Activated T-cell treated with anti-CD3 and anti-CD28 coated beads for 1 hour (primary cell): ENCODE measurements at places on chromosomes 3 and 15.

DNA sequence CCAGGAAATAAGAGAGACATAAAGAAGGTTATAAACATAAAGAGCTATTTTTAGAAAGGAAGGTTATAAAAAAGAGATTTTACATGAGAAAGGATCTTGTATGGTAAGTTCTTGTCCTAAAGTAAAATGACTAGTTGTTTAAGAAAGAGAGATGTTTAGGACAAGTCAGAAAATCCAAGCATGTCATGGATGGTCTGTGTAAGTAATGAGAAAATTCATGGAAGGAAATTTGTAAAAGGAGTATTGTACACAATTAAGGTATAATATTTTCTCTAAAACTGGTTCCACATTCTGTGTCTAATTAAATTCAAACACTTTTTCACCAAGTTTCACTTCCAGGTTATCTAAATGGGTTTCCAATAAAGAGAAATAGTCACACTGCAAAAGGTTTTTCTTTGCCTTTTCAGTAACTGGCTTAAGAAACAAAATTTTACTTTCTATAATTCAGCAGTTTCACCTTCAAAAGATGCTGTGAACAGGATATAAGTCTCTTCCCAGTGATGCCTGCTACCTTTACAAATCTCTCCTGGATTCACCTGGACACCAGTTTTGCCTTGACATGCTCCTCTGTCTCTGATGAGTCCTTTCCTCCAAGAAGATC lies 455.7 kb downstream of the ZIC1 start:
- no peak for DNase-seq

DNA sequence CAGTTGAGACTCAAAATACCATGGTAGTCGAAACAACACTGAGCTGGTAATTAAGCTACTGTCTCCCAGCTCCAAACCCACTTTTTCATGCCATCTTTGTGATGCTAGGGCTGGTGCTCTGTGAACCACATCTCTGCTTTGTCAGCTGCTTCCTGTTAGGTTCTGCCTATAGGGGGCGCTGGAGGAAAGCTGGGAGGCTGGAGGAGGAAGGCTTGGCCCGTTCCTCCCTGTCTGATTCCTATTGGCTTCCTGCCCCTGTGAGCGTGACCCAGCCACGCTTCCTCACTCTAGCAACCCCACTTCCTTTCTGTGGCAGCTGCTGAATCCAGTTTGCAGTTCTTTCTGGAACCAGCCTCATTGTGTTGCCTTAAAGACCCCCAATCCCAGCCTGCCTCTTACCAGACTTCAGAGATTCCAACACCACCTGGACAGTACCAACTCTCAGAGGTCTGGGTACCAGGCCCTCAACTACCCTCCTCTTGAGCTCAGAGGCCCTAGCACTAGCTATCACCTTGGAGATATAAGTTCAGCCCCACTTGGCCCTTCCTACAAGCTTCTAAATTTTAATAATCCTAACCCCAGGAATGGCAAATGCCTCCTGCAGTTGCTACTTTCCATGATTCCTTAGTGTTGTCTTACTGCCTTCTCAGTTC lies 120.9 kb downstream of the ERC2 start:
- no peak for DNase-seq

DNA sequence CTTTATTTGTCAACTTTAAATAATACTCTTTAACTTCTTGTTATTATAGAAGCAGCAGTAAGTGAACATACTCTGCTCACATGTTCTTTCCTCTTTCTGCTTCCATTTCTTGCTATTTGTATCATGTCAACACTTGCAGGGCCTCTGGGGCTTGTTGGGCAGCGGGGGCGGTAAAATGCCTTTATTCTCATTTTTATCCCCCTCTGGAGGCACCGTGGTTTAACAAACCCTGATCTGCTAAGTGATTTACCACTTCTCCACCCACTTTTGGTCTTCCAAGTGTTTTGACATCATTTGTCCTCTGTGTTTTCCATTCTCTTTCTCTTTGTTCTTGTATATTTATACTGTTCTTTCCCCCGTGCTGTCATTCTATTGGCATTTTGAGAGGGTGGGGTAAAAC lies 33.9 kb downstream of the SCN10A start:
- no peak for DNase-seq

- DNase-seq: no peak
These were observed 52.9 kb upstream of the ROBO2 start for GRCh38 chr3:76986876-76987474.

DNA sequence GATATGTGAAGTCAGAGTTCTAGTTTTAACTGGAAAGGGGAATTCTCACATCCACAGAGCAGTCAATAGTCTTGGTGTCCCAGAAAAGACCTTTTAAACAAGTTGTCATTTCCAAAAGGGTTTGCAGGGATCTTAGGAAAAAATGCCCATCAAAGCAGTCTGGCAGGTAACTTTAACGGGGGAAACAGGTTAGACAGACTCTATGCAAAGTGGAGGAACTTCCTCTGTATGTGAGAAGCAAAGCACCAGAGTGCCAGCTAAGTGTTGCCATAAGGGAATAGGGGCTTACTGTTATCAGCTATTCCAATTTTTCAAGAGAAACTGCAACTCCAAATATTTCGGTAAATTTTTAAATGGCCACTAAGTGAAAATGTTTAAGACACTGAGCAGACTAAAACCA lies 307.9 kb upstream of the MDFIC2 start:
- no peak for DNase-seq

GRCh38 chr3:104717828-104718196 lies 648.9 kb upstream of the ALCAM start:
- no peak for DNase-seq

GRCh38 chr3:27714692-27715453 lies 7.2 kb downstream of the EOMES start:
- no peak for DNase-seq

GRCh38 chr3:182238126-182238525 lies 526.4 kb downstream of the SOX2 start:
- no peak for DNase-seq

- no peak for DNase-seq
These were observed 63.5 kb downstream of the OTOL1 start for GRCh38 chr3:161560008-161560637.

DNA sequence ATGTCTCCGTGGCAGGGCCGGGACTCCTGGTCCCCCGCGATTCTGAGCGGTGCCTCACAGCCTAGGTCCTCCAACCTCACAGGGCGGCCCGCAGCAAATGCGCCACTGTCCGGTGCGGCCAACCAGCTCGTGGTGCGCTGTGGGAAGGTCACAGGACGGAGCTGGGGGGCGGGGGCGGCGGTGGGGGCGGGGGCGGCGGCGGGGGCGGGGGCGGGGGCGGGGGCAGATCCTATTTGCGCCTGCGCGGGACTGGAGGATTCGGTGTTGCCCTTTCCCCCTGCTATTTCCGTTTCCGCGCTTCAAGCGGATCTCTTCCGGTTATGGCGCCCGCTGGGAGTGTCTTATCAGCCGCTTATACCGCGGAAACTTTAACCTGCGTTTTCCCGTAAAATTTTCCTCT lies 106.7 kb upstream of the SNRPN start:
- DNase-seq: no peak

DNA sequence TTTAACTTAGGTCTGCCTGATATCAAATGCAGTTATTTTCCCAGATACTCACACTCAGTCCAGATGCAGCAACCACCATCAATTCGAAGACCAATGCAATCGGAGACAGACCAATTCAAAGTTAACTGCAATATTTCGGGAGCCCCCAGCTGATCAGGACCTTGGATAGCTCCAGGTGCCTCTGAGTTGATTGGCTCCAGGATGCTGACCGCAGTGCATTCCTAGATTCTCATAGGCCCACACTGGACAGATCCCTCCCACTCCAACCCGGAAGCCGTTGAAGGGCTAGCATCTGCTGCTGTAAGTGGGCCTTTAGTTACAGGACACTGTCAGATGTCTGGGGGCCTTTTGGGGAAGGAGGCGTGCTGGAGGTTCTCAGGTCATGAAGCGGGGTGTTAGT lies 89.5 kb upstream of the ATP2B2 start:
- peak; percentile 11 for DNase-seq

- no peak for DNase-seq
These were observed 406.2 kb downstream of the FOXP1 start for GRCh38 chr3:71177375-71177774.

DNA sequence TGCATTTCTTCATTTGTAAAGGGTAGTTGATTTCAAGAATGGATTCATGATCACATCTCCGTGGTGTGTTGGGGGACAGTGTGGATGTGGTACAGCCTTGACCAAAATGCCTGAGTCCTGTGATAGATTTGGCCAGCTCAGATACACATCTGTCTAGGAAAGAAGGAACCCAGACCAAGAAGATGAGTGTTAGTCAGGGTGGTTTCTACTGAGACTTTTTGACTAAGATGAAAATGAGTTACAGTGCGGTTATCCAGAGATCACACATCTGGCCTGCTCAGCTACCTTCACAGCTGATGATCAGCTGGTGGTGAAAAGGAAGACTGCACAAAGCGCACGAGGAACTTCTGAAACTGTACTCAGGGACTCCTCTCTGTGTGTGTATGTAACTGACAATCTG lies 68.0 kb downstream of the FNDC3B start:
- no peak for DNase-seq

- no peak for DNase-seq
These were observed 46.8 kb downstream of the ST6GAL1 start for GRCh38 chr3:186976837-186977750.

DNA sequence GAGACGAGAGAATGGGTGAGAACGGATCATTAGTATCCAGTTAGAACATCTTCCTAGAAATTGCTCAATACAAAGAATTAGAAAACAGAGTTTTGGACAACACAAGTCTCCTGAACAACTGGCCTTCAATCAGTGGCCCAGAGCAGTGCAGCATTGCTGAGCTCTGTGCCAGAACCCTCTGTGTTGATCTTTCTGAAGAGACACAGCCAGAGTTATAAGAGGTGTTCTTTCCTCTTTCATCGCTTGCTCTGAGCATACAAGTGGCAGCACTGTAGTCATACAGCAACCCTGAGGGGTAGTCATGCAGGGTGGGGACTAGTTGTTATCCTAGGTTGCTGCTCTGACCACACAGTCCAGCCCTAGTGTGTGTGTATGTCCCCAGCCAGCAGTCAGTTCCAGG lies 4.0 kb downstream of the KNSTRN start:
- no peak for DNase-seq

DNA sequence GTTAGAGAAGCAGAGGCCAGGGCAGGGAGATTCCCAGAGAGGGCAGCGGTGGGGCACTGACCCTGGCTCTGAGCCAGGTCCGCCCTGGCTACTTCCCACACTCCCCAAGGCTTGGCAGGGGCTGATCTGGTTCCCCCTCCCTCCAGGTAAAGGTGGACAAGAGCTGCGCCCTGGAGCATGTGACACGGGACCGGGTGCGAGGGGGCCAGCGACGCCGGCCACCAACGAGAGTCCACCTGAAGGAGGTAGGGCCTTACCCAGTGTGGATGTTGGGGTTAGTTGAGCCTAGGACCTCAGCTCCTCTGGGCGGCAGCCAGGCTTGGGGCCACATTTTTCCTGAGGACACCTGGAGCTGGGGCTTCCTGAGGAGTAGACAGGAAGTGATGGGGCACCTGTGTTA lies 19.6 kb downstream of the PLEKHO2 start:
- no peak for DNase-seq

GRCh38 chr3:35042210-35042991 lies 596.9 kb upstream of the ARPP21 start:
- DNase-seq: no peak

GRCh38 chr15:91821458-91821857 lies 32.0 kb upstream of the SLCO3A1 start:
- DNase-seq: no peak

DNA sequence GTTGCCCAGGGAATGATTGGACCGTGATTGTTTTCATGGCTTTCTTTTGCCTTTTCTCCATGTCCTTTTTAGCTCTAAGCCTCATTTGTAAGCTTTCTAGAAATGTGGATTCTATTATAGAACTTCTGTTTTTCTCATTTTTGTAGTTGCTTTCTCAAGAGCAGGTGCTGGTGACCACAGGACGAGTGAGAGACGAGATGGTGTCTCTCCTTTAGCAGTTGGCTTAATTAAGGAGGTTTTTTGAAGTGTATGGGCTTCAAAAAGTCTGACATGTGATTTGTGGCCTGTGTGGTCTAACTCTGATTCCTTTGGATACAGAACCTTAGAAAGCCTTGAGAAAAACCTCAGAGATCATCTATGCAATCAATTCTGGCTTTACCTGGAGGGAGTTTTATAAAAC lies 292.8 kb downstream of the LPP start:
- DNase-seq: no peak

GRCh38 chr3:45864760-45865519 lies 21.4 kb upstream of the CCR9 start:
- DNase-seq: no peak

- DNase-seq: no peak
These were observed 316.2 kb downstream of the IL5RA start for GRCh38 chr3:2793987-2794386.

DNA sequence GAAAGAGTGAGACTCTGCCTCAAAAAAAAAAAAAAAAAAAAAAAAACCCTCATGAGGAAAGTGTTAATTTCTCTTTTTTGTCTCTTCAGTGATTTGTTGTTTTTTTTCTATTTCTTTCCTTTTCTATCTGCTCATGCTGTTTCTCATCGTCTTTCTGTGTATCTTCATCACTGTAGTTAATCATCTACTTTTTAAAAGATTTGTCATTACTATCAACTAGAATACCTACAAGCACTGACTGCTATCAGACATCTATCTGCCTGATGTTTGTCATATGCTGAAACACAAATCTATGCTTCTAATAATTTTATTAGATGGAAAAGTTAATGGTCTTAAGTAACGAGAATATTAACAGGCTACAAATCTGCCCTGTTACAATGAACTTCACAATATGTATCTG lies 26.8 kb downstream of the CCDC14 start:
- no peak for DNase-seq

DNA sequence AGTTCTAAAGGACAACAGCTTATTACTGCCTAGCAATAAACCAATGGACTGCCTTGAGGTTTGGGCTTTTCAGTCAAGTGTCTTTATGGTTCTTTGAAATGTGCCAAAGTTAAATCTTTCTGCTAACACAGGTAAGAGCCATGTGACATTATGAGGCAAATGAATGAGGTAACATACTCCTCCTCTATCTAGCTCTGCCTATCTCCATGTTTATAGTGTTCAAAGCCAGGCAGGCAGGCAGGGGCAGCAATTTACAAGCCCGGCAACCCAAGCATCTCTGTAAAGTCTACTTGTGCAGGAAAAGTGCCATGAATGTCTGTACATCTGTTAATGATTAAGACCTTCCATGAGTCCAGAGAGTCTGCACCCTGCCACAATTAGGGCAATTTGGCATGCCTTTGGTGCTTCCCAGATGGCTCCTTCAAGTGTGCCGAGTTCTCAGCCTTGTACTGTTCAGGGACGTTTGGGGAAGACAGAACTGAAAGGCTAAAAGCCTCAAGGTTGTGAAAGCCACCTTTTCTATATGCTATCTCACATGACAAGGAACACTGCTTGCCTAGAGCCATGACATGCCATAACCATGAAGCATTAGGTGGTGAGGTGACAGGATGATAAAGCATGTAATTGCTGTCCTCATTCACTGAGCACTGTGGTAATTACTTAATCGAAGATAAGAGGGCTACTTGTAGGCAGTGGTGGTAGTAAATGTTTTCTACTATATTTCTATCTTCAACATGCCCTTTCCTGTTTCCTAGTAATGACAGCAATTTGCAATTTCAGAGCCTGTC lies 41.4 kb upstream of the EIF1B start:
- no peak for DNase-seq

- DNase-seq: no peak
These were observed 36.7 kb downstream of the MEGF11 start for GRCh38 chr15:66216806-66217205.

- no peak for DNase-seq
These were observed 6.3 kb downstream of the TIGIT start for GRCh38 chr3:114299941-114300624.
